ENCODE measurements at places on chromosomes 2 and 18.

DNA sequence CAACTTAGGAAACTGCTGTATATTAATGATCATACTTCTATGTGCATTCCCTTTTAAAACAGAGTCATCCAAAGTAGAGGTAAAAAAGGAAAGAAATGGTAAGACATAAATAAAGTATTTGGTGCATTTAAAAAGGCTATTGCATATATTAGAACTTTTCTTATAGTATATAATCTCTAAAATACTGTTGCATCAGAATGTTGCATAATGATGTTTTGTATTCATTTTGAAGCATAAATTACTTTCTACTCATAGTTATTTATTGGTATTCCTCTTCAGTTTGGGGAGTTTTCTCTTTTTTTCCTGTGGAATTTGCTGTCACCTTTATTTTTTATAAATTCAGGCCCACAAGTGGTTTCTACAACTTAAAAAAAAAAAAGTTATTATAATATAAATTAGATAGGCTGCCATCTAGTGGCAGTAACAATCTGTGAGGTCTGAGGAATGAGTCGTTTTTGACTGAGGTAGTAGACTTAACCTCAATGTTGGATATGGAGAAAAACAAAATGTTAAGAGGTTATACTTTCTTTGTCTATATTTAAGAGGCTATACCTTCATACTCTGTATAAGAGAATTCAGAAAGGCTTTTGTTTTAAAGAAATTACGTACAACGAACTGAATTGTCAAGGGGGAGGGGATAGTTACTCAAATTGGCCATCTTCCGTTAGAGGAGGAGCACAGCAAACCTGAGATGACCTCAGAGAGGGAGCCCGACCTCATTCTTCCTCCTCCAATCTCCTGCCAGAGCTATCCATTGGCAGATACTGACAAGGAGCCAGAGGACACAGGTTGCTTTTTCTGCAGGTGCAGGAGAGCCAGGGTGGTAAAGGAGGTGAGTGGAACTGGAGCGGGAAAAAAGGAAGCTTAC lies 23.8 kb downstream of the ANKAR start:
- peak; percentile 81 for DNase-seq

DNA sequence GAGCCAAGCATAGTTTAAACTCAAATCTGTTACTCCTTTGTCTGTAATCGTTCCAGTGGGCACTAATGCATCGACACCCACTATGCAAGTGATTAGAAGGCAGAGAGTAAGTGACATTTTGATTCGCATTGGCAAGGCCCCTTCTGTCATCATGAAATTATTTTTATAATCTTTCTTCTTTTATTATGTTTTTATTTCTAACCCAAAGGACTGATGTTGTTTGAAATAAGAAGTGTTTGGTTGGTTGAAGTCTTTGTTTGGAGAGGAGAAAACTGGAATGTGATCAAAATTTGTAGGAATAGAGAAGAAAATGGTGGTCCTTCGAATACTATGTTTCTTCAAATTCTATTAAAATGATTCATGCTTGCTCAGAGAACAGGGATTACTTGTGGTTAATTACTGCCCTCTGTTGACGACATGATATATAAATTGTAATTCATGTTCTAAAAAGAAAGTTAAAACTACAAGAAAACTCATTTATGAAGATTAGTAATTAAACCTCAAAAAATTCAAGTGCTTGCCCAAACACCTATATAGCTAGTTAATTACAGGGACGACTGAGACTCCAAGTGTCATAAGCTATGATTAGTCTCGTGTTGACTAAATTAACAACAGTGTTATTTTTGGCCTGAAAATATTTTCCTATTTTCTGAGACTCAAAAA lies 26.4 kb upstream of the TFPI start:
- DNase-seq, result no peak

GRCh38 chr2:176415174-176415895 lies 146.1 kb downstream of the MTX2 start:
- no peak for DNase-seq

DNA sequence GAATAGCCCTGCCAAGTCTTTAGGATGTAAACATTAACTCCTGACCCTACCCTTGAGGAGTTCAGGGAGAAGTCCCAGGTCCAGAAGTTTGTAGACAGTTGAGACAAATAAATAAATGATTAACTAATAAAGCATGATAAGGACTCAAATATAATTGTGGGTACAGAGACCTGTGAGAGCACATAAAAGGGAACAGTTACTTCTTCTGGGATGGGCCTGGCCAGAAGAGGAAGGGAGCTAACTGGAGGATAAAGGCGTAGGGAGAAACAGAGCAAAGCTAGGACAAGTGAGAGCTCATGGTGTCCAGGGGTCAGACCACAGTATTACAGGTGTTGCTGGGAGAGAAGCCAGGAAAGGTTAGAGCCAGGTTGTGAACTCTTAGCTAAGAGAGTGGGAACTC lies 3.0 kb downstream of the LCLAT1 start:
- no peak for DNase-seq

DNA sequence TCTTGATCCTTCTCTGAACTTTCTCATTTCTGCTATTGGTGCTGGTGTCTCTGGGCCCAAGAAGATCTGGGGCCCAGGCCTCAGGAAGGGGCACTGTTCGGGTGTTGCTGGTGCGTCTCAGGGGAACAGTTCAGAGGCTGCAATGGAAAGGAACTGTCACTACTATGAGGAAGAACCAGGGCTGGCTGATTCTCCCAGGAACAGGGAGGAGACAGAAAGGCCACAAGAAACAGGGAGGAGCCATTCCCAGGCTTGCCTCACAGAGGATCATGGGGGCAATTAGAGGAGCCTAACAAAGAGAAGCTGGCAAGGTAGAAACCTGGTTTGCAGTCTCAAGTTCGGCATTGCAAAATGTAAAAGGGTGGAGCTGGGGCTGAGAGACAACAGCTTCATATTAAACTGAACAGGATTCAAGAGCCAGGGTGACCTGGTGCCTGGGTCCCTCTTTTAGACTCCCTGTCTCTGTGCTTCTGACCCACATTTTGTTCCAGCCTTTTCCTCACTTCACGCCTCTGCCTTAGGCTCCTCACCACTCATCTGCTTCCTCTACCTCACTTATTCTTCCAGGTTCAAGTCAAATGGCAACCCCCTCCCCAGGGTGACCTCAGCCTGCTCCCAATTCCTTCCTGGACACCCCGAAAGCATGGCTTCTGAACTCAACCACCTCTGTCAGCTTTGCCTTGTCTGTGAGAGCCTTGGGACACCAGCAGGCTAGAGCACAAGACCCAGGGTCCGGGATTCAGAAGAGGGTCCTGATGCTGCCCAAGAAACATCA lies 58.4 kb downstream of the GYPC start:
- no peak for DNase-seq

DNA sequence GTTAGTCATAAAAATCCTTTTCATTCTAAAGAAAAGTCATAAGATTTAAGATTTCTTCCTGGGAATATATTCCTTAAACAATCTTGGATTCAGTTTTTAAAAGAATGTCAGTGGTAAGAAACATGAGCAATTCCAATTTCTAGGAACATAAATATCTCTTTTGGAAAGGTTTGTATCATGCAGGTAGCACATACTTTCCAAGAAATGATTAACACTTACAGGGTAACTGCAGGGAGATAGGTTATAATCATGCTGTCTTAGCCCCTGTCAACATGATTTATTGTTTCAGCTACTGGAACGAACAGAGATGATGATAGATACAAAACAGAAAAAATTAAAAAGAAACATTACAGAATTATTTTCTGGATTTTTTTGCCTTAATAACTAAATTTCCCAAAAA lies 1537.7 kb downstream of the LRP1B start:
- DNase-seq, result no peak

GRCh38 chr2:202909394-202910192 lies 1.9 kb downstream of the WDR12 start:
- DNase-seq, result no peak

- DNase-seq, result no peak
These were observed 316.5 kb downstream of the CCDC178 start for GRCh38 chr18:33123862-33124518.

DNA sequence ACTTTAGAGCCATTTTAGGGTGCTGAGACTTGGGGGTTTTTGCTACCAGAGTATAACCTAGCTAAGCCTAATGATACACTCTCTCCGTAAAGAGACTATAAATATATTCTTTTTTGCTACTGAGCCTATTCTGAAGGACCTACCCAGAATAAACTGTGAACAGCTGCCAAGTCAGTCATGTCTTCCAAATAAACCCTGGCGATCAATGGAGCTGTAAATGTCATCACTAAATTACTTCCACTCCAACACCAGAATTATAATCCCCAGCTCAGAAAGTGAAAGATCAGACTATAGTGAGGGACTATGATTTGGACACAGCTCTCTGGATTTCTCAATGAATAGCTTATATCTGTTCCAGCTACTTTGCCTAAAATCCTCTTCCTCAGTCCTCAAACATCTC lies 178.9 kb downstream of the METTL4 start:
- DNase-seq, result no peak

GRCh38 chr2:20755132-20755800 lies 67.6 kb downstream of the LDAH start:
- no peak for DNase-seq

- DNase-seq, result no peak
These were observed 2.9 kb downstream of the LRATD1 start for GRCh38 chr2:14635391-14635871.

DNA sequence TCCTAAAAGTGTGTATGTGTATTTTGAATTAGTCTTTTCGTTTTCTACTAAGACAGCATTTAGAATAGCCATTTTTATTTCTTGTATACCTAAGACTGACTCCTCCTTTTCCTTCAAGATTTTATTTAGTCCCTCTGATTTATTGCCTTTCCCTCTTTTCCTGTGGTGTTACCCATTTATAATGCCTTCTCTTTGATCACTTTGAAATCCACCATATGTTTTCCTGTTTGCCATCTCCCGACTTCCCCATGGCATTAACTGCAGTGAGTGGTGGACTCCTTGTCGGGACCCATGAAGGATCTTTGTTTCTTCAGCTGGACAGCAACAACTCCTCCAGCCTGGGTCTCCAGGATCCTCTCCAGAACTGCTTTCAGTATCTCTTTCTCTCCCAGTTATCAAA lies 160.7 kb downstream of the CSRNP3 start:
- DNase-seq, result no peak

GRCh38 chr2:57407772-57408201 lies 638.8 kb upstream of the VRK2 start:
- no peak for DNase-seq

- no peak for DNase-seq
These were observed 27.1 kb downstream of the HDLBP start for GRCh38 chr2:241288324-241288888.

DNA sequence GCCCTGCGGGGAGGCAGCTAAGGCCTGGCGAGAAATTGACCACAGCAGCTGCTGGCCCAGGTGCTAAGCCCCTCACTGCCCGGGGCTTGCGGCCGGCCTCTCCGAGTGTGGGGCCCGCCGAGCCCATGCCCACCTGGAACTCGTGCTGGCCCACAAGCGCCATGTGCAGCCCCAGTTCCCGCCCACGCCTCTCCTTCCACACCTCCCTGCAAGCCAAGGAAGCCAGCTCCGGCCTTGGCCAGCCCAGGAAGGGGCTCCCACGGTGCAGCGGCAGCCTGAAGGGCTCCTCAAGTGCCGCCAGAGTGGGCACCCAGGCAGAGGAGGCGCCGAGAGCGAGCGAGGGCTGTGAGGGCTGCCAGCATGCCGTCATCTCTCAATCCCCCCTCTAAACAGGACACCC lies 304.6 kb upstream of the FAM98A start:
- no peak for DNase-seq

GRCh38 chr2:30930716-30931115 lies 123.5 kb upstream of the CAPN13 start:
- DNase-seq, result no peak

GRCh38 chr2:62641410-62641843 lies 64.1 kb upstream of the EHBP1 start:
- DNase-seq, result no peak

DNA sequence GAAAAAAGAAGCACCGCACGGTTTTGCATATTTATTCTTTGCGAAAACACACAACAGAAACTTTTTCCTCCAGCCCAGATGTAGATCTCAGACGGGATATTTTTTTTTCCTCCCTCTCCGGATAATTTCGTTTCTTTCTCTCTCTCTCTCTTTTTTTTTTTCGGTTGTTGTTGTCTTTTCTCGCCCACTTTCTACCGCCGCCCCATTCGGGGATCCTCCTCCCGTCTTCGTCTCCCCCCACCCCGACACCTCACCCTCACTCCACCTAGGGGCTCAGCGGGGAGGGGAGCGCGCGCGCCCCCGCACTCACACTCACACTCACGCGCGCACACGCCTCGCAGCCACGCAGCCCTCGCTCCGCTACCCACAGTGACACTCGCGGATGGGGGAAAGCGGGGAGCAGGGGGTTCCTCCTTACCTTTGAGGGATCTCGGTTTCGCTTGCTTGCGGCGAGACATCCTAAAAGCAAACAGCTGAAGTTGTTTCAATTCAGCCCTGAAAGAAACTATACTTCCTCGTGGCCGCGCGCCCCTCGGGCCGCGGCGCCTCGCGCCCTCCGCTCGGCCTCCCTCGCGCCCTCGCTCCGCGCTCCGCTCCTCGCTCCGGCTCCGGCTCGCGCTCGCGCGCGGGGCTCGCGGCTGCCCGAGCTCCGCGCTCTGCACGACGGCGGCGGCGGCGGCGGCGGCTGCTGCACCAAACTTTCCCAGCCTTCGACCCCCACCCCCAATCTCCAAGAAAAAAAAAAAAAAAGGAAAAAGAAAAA lies 1.3 kb downstream of the ZNF521 start:
- peak; percentile 65 for DNase-seq

DNA sequence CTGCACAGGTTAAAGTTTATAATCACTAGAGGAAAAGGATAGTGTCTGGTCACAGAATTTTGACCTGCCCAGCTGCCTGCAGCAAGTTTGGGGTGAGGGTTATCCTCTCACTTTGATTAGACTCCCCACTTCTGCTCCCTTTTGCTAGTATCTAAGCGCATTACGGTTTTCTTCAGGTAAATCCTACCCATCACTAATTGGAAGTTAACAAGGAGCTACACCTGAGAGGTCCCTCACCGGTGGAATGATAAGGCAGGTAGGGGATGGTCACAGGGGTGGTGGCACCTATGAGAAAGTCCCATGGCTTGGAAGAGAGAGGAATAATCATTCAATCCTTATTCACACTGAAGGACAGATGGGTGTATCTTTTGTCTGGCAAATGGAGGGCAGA lies 7.6 kb downstream of the BCL2 start:
- no peak for DNase-seq

All from activated CD4-positive, alpha-beta T cell treated with anti-CD3 and anti-CD28 coated beads, Interleukin-2, amount 10 ng/mL, durations not matched to agents 24 days and 14 days (primary cell).